ENCODE measurements at places on chromosomes 12 and 14. TPM values are rescaled to one million over a fixed set of nuclear protein-coding genes. Genes with fewer than 3 reads are reported as not detected.

GNB3 gene
- total RNA-seq = 0.21 TPM

COX8C gene
- not detected for total RNA-seq

ANKRD33 gene
- total RNA-seq = 0.21 TPM

KITLG gene
- 7.4 TPM for total RNA-seq

PIP4P1 gene
- total RNA-seq = 34.8 TPM

PRPH gene
- 0.39 TPM for total RNA-seq

NEUROD4 gene
- total RNA-seq = not detected

GPR65 gene
- total RNA-seq = not detected

KRT1 gene
- total RNA-seq = not detected

TRIM9 gene
- 0.44 TPM for total RNA-seq

PIK3C2G gene
- total RNA-seq = not detected

RPS6KL1 gene
- 14.9 TPM for total RNA-seq

KLRD1 gene
- total RNA-seq = not detected

SPTB gene
- 0.13 TPM for total RNA-seq

TAS2R43 gene
- 0.36 TPM for total RNA-seq

L2HGDH gene
- total RNA-seq = 15.0 TPM

ETFBKMT gene
- 1.5 TPM for total RNA-seq

KRT83 gene
- 0.28 TPM for total RNA-seq

KERA gene
- total RNA-seq = not detected

HCFC2 gene
- 8.5 TPM for total RNA-seq

MIS18BP1 gene
- 21.1 TPM for total RNA-seq

TDRD9 gene
- not detected for total RNA-seq

GTF2A1 gene
- 34.4 TPM for total RNA-seq

STON2 gene
- total RNA-seq = 0.36 TPM

FERMT2 gene
- total RNA-seq = 33.3 TPM

ARHGAP9 gene
- total RNA-seq = 0.92 TPM

OR4K1 gene
- not detected for total RNA-seq

PPP4R4 gene
- 1.1 TPM for total RNA-seq

SLC2A14 gene
- total RNA-seq = not detected

SMCO2 gene
- 0.36 TPM for total RNA-seq

VPS29 gene
- 128 TPM for total RNA-seq

CLEC4A gene
- total RNA-seq = 0.33 TPM

TMEM229B gene
- total RNA-seq = 1.6 TPM

TEX22 gene
- total RNA-seq = 2.9 TPM

ULK1 gene
- 72.1 TPM for total RNA-seq

CPM gene
- total RNA-seq = 11.2 TPM

KLHL33 gene
- not detected for total RNA-seq

HHIPL1 gene
- total RNA-seq = 2.1 TPM

CFAP54 gene
- total RNA-seq = 0.64 TPM

PTMS gene
- 395 TPM for total RNA-seq

ANO4 gene
- not detected for total RNA-seq

OAS3 gene
- 33.3 TPM for total RNA-seq

NXPH4 gene
- total RNA-seq = 2.1 TPM

NUDT14 gene
- 75.3 TPM for total RNA-seq

MBIP gene
- total RNA-seq = 9.8 TPM

TPH2 gene
- total RNA-seq = not detected

TGM1 gene
- 2.3 TPM for total RNA-seq

ESPL1 gene
- total RNA-seq = 54.6 TPM

FIGNL2 gene
- total RNA-seq = 0.23 TPM

MYG1 gene
- 77.4 TPM for total RNA-seq

ZNF140 gene
- total RNA-seq = 14.3 TPM

BEST3 gene
- 0.67 TPM for total RNA-seq

FOXJ2 gene
- total RNA-seq = 10.9 TPM

PPFIA2 gene
- not detected for total RNA-seq

ERP29 gene
- total RNA-seq = 69.7 TPM

GZMB gene
- total RNA-seq = 1.2 TPM

MUCL1 gene
- total RNA-seq = not detected

Measured in Panc1 (cell line).